ENCODE measurements at places on chromosomes 6 and 20.
A peak's percentile ranks its signal among the peaks of the same experiment; 100 is the strongest.

GRCh38 chr20:50517817-50518154, 7.6 kb downstream of the PTPN1 start:
- no peaks in the 10 kb centered on the region for H3K27me3 ChIP-seq
- H3K36me3 ChIP-seq, result no peaks in the 10 kb centered on the region
- no peak overlapping the region for H3K27ac ChIP-seq
- DNase-seq, result no peak
- peaks cover 7% of the 10 kb centered on the region for H3K4me1 ChIP-seq

GRCh38 chr20:19840111-19840710, 82.2 kb downstream of the RIN2 start:
- peaks cover 4% of the 10 kb centered on the region for H3K36me3 ChIP-seq
- no peaks in the 10 kb centered on the region for H3K27me3 ChIP-seq
- DNase-seq, result no peak
- no peak overlapping the region for H3K27ac ChIP-seq

DNA sequence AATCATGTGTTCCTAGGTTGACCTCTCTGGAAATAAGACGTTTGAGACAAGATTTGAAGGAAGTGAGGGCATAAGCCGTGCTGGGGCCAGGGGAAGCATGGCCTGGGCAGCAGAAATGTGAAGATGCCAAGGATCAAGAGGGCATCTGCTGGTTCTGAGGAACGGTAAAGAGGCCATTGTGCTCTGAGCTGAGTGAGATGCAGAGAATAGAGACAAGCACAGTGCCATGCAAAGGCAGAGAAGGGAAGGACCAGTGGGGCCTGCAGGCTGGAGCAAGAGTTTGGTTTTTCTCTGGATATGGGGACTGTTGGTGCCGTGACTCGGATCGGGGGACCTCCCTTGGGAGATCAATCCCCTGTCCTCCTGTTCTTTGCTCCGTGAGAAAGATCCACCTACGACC, 50.8 kb downstream of the SMPDL3A start:
- no peak for DNase-seq
- H3K4me1 ChIP-seq, result no peaks in the 10 kb centered on the region

DNA sequence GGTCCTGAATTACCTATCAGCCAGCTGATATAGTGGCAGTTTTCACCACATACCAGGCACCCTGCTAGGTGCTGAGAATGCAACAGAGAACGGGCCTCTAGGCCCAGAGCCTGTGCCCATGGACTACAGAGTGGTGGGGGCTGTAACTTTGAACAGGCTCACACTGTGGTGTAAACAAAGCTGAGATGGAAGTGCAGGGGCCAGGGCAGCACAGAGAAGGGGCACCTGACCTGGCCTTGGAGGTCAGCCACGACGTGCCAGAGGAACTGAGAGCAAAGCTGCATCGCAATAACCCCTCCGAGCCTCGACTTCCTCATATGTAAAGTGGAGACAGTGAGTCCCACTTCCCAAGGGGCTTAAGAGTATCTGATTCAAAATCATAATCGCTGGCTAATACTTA, 105.8 kb downstream of the MAFB start:
- H3K36me3 ChIP-seq, result no peaks in the 10 kb centered on the region
- no peaks in the 10 kb centered on the region for H3K4me1 ChIP-seq
- no peaks in the 10 kb centered on the region for H3K27me3 ChIP-seq
- no peak overlapping the region for H3K27ac ChIP-seq
- no peak for DNase-seq

- H3K27ac ChIP-seq, result peak overlapping the region; percentile 59
- H3K27me3 ChIP-seq, result no peaks in the 10 kb centered on the region
- no peaks in the 10 kb centered on the region for H3K36me3 ChIP-seq
- DNase-seq, result no peak
These were observed 215.1 kb downstream of the SOX4 start for GRCh38 chr6:21808551-21809242.

GRCh38 chr20:37971561-37972127, 61.6 kb downstream of the TTI1 start:
- no peaks in the 10 kb centered on the region for H3K4me1 ChIP-seq
- no peaks in the 10 kb centered on the region for H3K27me3 ChIP-seq
- H3K4me3 ChIP-seq, result no peak overlapping the region
- DNase-seq, result no peak

- no peak overlapping the region for H3K4me3 ChIP-seq
- H3K27me3 ChIP-seq, result no peaks in the 10 kb centered on the region
- peaks cover 3% of the 10 kb centered on the region for H3K4me1 ChIP-seq
- DNase-seq, result no peak
These were observed 111.7 kb downstream of the THBS2 start for GRCh38 chr6:169141671-169142537.

GRCh38 chr20:52895235-52895634, 76.9 kb upstream of the TSHZ2 start:
- no peaks in the 10 kb centered on the region for H3K27me3 ChIP-seq
- H3K4me1 ChIP-seq, result no peaks in the 10 kb centered on the region
- no peak for DNase-seq
- no peak overlapping the region for H3K4me3 ChIP-seq

- no peaks in the 10 kb centered on the region for H3K27me3 ChIP-seq
- no peaks in the 10 kb centered on the region for H3K36me3 ChIP-seq
- no peak for DNase-seq
These were observed 280.8 kb downstream of the CENPW start for GRCh38 chr6:126620719-126621118.

DNA sequence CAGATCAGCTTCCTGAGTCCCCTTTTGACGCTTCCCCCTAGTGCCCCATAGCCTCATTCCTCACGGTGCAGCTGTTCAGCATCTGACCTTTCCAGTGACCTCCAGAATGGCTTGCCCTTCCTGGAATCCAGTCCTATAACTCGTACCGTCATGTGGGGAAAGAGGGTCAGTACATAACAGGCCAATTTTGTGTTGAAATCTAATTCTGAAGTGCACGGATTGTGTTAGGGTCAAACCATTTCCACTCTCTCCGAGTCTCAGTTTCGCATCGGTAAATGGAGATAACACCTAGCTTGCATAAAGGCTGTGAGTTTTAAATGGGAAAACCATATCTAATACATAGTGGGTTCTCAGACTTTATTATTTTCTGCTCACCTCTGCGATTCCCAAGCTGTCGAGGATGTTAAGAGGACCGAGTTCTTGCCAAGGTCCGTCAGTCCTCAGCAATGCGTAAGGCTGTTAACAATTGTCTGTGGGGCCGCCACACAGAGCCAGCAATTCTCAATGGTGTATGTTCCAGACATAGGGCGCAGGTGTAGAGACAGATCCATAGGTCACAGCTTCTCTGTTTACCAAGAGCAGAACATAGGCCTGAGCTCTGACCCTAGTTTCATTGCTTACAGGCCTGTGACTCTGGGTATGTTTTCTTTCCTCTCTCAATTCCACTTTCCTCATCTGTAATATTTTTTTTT, 45.5 kb upstream of the CCR6 start:
- no peak overlapping the region for H3K4me3 ChIP-seq
- no peaks in the 10 kb centered on the region for H3K27me3 ChIP-seq
- H3K36me3 ChIP-seq, result no peaks in the 10 kb centered on the region
- no peaks in the 10 kb centered on the region for H3K4me1 ChIP-seq

- no peaks in the 10 kb centered on the region for H3K4me1 ChIP-seq
- no peak overlapping the region for H3K27ac ChIP-seq
- no peak for DNase-seq
- peaks cover 30% of the 10 kb centered on the region for H3K36me3 ChIP-seq
These were observed 20.2 kb downstream of the GMEB2 start for GRCh38 chr20:63606686-63607085.

GRCh38 chr6:157013649-157014304, 236.6 kb downstream of the ARID1B start:
- H3K27me3 ChIP-seq, result no peaks in the 10 kb centered on the region

DNA sequence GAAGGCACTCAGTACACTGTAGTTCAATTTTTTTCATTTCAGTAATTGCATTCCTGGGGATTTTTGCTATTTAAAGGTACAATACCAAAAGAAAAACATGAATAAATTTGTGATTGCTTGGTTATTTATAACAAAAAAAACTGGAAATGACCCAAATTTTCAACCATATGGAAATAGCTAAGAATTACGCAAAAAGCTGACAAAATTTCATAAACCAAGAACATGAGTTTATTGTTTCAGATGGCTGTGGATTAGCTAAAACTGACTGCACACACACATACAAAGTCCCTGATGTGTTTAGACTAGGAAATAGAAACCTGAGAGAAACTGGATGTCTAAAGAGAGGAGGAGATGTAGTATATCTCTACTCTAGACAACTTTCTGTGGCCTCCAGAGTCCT, 718.4 kb upstream of the CHD6 start:
- H3K36me3 ChIP-seq, result no peaks in the 10 kb centered on the region
- no peaks in the 10 kb centered on the region for H3K27me3 ChIP-seq
- H3K27ac ChIP-seq, result no peak overlapping the region
- H3K4me1 ChIP-seq, result no peaks in the 10 kb centered on the region
- no peak for DNase-seq

GRCh38 chr6:106110164-106110826, 24.2 kb downstream of the PRDM1 start:
- DNase-seq, result no peak
- H3K27ac ChIP-seq, result no peak overlapping the region
- no peaks in the 10 kb centered on the region for H3K4me1 ChIP-seq

DNA sequence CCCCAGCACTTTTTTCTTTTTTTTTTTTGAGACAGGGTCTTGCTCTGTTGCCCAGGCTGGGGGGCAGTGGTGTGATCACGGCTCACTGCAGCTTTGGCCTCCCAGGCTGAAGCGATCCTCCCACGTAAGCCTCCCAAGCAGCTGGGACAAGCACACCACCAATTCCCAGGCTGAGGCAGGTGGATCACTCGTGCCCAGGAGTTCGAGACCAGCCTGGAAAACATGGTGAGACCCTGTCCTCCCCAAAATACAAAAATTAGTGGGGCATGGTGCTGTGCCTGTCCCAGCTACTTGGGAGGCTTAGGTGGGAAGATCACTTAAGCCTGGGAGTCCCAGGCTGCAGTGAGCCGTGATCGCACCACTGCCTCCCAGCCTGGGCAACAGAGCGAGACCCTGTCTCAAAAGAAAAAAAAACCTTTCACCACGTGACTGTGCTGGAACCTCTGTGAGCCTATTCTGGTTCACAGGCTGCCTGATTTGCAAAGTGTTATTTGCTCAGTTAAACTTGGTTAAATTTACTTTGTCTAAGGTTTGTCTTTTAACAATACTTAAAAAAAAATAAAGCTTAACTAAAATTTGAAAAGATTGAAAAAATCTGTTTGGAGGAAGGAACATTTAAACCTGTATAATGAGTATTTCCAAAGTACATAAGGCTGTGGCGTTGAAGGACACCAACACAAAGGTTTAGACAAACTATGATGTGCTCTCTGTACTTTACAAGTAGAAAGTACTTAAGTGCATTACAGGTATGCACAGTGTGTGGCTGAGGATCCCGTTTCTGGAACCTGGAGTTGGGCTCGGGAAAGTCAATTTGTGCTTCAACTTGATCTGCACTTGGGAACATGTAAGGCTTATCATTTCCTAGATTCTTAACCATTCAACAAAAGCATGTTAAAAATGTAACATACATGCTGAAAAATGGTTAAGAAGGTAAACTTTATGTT, 55.0 kb downstream of the PPP1R3G start:
- H3K27me3 ChIP-seq, result no peaks in the 10 kb centered on the region
- H3K36me3 ChIP-seq, result no peaks in the 10 kb centered on the region

DNA sequence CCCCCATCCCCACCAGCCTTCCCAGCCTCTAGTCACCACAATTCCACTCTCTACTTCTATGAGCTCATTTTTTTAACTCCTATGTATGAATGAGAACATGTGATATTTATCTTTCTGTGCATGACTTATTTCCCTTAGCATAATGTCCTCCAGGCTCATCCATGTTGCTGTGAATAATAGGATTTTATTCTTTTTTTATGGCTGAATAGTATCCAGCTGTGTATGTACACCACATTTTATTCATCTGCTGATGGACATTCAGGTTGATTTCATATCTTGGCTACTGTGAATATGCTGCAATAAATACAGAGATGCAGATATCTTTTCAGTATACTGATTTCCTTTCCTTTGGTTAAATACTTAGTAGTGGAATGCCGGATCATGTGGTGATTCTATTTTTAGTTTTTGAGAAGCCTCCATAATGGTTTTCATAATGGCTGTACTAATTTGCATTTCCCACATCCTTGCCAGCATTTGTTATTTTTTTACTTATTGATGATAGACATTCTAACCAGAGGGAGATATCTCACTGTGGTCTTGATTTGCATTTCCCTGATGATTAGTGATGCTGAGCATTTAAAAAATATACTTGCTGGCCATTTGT, 194.9 kb downstream of the PACRG start:
- no peak overlapping the region for H3K4me3 ChIP-seq
- no peak overlapping the region for H3K27ac ChIP-seq

DNA sequence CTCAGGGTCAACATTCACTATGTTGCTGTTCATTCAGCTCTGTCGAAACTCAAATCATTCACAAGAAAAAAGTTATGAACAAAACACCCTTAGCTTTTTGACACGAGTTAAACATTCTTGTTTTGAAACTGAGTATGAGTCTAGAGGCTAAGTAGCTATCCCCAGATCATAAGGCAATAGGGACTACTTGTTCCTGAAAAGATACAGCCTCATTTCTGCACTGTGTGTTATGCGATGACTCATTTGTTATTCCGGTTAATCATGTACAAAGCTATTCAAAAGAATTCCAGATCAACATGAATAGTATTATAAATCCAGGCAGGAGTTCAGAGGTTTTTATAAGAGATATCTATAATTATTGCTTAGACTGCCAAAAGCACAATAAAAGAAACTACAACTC, 908.0 kb downstream of the QKI start:
- no peaks in the 10 kb centered on the region for H3K27me3 ChIP-seq
- no peaks in the 10 kb centered on the region for H3K36me3 ChIP-seq
- H3K27ac ChIP-seq, result no peak overlapping the region
- no peak overlapping the region for H3K4me3 ChIP-seq
- H3K4me1 ChIP-seq, result no peaks in the 10 kb centered on the region
- DNase-seq, result no peak

GRCh38 chr6:47536816-47537401, 59.3 kb downstream of the CD2AP start:
- no peaks in the 10 kb centered on the region for H3K36me3 ChIP-seq
- no peak for DNase-seq
- no peak overlapping the region for H3K27ac ChIP-seq
- H3K27me3 ChIP-seq, result no peaks in the 10 kb centered on the region

- H3K27me3 ChIP-seq, result no peaks in the 10 kb centered on the region
- peaks cover 12% of the 10 kb centered on the region for H3K36me3 ChIP-seq
- peaks cover 71% of the 10 kb centered on the region for H3K4me1 ChIP-seq
- DNase-seq, result no peak
- H3K4me3 ChIP-seq, result no peak overlapping the region
These were observed 89.6 kb downstream of the FOXO3 start for GRCh38 chr6:108650325-108650724.

- DNase-seq, result no peak
- H3K4me3 ChIP-seq, result no peak overlapping the region
- no peaks in the 10 kb centered on the region for H3K36me3 ChIP-seq
These were observed 44.5 kb downstream of the NCOA7 start for GRCh38 chr6:125835221-125835744.

- H3K4me1 ChIP-seq, result no peaks in the 10 kb centered on the region
- no peak overlapping the region for H3K27ac ChIP-seq
- no peaks in the 10 kb centered on the region for H3K27me3 ChIP-seq
- H3K4me3 ChIP-seq, result no peak overlapping the region
- DNase-seq, result no peak
These were observed 29.2 kb upstream of the CEP85L start for GRCh38 chr6:118680452-118681095.

GRCh38 chr20:35207950-35208611, 18.4 kb upstream of the MMP24 start:
- H3K36me3 ChIP-seq, result peaks cover 12% of the 10 kb centered on the region
- DNase-seq, result peak; percentile 89
- H3K4me1 ChIP-seq, result no peaks in the 10 kb centered on the region
- H3K27ac ChIP-seq, result peak overlapping the region; percentile 77
- no peak overlapping the region for H3K4me3 ChIP-seq

- no peaks in the 10 kb centered on the region for H3K27me3 ChIP-seq
- peak overlapping the region; percentile 79 for H3K4me3 ChIP-seq
- H3K4me1 ChIP-seq, result peaks cover 18% of the 10 kb centered on the region
- H3K27ac ChIP-seq, result peak overlapping the region; percentile 92
These were observed 1.6 kb upstream of the TOMM6 start for GRCh38 chr6:41785689-41786450.
